ENCODE measurements at places on chromosomes 4 and X.

GRCh38 chrX:71941145-71941544 lies 30.5 kb downstream of the NHSL2 start:
- no peak for DNase-seq

- DNase-seq: no peak
Observed at GRCh38 chr4:84496706-84497503, 2.2 kb downstream of the NKX6-1 start.

- DNase-seq: no peak
Observed at GRCh38 chr4:182823576-182823975, 93.6 kb downstream of the DCTD start.

DNA sequence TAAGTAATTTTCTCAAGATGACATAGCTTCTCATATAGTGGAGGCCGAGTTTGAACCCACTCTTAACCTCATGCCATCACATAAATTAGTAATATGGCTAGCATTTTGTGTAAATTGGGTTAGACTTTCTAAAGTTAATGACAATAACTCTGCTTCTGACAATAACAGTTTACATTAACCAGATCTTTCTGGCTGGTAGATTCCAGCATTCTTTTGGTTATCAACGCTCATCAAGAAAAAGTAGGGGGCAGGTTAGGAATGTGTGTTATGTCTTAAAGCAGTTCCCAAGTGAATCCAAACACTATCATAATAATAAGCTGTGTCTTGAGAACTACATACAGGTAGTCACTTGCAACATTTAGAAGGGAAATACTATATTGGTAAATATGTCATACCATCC lies 162.5 kb downstream of the PRDM5 start:
- no peak for DNase-seq

- DNase-seq: no peak
Observed at GRCh38 chr4:101229116-101229515, 118.2 kb downstream of the PPP3CA start.

- DNase-seq: no peak
Observed at GRCh38 chr4:83709627-83710026, 173.7 kb downstream of the GPAT3 start.

- DNase-seq: no peak
Observed at GRCh38 chr4:121030131-121030530, 42.2 kb downstream of the NDNF start.

DNA sequence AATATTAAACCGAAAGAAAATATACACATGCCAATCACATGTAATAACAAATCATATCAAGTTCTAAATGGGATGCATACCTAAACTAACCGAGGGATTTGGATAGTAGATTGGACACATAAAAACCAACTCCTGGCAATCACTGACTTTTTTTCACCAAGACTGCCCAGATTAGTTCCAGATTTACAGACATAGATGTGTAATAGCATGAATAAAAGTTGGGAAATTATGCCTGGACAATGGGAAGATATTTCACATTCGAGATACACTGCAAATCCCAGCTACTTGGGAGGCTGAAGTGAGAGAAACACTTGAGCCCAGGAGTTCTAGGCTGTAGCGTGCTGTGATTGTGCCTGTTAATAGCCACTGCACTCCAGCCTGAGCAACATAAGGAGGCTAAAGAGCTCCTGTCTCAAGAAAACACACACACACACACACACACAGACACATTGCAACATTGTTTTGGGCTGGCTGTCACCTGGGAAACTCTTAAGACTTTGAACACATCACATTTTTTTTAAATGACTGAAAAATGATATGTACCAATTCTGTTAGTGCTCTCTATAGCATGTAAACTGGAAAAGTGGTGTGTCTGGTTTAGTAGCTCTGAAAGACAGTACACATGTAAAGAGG lies 5.7 kb downstream of the RAB40A start:
- DNase-seq: no peak

- no peak for DNase-seq
Observed at GRCh38 chr4:81896936-81897335, 425.2 kb upstream of the RASGEF1B start.

- DNase-seq: no peak
Observed at GRCh38 chr4:90292438-90292837, 165.2 kb downstream of the CCSER1 start.

DNA sequence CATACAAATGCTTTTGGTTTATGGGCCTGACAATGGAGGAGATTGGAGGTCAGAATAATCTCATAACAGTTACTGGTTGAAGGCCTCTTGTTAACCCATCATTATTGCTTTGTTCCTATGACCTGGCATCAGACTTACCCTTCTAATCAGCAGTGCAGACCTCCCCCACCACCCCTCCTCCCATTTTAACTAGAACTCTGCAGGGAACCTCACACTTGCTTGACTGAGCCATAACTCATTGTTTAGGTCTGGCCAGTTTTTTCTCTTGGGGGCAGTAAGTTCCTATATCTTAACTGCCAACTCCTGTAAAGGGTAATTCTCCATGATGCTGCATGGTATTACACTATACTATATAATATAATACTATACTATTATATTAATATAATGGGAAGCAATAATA lies 609.3 kb downstream of the IL1RAPL1 start:
- DNase-seq: no peak

DNA sequence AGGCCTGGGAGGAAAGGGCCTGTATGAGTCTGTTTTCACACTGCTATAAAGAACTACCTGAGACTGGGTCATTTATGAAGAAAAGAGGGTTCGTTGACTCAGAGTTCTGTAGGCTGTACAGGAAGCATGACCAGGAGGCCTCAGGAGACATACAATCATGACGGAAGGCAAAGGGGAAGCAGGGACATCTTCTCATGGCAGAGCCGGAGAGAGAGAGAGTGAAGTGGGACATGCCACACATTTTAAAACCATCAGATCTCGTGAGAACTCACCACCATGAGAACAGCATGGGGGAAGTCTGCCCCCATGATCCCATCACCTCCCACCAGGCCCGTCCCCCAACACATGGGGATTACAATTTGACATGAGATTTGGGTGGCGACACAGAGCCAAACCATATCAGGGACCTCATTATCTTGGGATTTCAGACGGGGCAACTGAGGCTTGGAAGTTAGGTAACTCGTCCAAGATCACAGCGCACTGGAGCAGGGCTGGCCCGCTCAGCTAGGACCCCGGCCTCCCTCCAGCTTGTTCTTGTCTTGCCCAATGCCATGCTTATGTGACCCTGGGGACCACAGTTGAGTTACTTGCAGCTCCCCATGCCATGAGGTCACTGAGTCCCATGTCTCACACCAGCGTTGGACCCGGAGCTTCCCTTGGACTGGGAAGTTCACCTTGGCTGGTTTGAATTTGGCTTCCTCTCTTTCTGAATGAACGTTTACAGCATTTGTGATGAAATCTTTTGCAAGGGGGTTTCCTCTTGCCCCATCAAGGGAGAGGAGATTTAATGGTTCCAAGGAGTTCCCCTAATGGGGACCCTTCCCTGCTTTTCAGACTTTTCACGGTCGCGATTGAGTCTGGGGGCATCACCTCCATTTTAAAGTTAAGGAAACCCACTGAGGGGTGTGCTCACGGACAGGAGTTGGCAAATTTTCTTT lies 18.1 kb downstream of the HTRA3 start:
- no peak for DNase-seq

DNA sequence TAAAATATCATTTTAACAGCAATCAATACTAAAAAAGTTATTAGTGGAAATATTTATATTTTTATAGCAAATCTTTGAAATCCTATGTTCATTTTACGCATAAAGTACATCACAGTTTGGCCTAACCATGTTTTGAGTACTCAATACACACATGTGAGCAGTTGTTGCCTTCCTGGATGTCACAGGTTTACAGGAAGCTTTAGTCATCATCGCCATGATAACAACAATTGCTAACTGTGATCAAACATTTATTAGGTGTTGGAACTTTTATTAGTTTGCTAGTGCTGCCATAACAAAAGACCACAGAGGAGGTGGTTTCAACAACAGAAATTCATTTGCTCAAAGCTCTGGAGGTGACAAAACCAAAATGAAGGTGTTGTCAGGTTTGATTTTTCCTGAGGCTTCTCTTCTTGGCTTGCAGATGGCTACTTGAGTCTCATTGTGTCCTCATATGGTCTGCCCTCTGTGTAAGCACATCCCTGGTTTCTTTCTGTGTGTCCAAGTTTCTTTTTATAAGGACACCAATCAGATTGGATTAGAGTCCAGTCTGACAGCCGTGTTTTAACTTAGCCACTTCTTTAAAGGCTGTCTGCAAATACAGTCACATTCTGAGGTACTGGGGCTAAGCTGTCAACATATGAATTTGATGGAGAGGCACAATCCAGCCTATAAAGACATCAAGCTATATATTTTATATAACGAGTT lies 43.1 kb upstream of the BOD1L1 start:
- DNase-seq: no peak

GRCh38 chrX:43065978-43066377 lies 288.0 kb upstream of the PPP1R2C start:
- DNase-seq: no peak

- DNase-seq: no peak
Observed at GRCh38 chr4:65535113-65535512, 135.2 kb downstream of the EPHA5 start.

DNA sequence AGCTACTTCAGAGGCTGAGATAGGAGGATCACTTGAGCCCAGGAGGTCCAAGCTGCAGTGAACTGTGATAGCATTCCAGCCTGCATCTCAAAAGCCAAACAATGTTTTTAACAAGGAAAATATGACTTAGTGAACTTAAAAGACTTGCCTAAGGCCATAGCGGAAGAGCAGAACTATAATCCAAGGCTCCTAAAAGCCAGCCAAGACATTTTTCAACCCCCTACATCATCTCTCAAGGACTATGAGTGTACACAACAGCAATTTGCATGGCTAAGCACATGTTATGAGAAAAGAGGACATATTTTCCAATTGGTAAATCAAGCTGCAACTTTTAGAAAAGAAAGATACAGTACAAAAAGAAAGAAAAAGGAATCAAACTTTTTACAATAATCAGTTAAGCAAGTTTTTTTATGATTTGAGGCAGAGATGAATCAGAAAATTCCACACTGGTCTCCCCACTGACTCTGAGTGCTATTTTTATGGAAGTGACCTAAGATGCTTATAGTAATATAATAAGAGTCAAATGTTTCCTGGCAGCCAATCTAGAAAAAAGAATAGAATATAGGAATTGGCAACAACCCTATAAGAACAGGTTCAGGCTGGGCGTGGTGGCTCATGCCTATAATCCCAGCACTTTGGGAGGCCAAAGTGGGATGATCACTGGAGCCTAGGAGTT lies 9.8 kb upstream of the ACOT9 start:
- DNase-seq: no peak

- no peak for DNase-seq
Observed at GRCh38 chrX:1492421-1493012, 39.8 kb upstream of the ASMTL start.

DNA sequence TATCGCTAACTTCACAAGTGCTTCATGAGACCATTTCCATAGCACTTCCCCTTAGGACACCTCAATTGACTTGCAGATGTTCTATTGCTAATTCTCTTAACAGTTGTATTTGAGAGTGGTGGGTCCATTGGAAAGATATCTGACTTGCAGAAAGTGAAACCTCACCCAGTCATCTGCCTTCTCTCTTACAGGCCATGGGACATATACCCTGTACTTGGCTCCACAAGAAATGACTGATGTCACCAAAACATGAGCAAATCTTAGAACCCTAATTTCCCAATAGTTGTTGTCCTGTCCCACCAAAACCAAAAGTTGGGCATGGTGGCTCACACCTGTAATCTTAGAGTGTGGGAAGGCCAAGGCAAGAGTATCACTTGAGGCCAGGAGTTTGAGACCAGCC lies 101.9 kb upstream of the MAML3 start:
- DNase-seq: no peak

- DNase-seq: no peak
Observed at GRCh38 chr4:161189286-161190134, 974.3 kb downstream of the FSTL5 start.
